ENCODE measurements at places on chromosomes 12 and 14. TPM values are rescaled to one million over a fixed set of nuclear protein-coding genes. Genes with fewer than 3 reads are reported as not detected.

DNA sequence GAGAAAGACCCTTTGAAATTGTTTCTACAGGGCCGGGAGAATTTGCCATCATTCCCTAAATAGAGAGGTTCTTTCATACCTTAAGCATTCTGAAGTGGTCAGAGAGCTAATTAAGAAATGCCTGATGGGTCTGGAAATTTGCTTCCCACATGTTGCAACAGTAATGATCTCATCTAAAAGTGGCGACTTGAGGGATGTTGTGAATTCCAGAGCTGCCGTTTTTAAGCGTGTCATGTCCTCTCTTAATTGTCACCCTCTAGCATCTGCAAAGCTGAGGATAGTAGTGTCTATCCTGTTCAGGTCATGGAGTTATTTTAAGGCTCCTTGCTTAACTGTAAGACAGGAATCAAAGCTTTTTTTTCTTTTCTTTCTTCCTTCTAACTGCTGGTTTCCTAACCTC lies 60.4 kb downstream of the FOS start:
- DNase-seq, result no peak

GRCh38 chr12:1131811-1132224 lies 140.8 kb downstream of the ERC1 start:
- DNase-seq, result no peak

GRCh38 chr12:110088936-110089335 lies 35.2 kb upstream of the IFT81 start:
- no peak for DNase-seq

DNA sequence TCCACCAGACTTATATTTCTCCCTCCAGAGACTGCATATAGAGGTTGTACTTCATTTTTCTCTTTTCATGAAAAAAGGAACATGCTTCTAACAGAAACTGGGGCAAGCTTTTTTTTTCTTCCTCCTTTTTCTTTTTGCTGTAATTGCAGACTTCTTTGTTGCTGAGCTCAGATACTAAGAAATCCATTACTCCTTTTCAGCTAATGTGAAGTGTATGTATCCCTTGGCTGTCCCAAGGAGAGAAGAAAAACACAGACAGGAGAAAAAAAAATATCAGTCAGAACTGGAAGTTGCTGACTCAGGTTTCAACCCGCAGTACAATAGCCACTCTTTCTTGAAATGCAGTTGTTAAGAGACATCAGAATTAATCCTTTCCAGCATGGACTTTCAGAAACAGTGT lies 1248.4 kb downstream of the LRFN5 start:
- DNase-seq, result no peak

DNA sequence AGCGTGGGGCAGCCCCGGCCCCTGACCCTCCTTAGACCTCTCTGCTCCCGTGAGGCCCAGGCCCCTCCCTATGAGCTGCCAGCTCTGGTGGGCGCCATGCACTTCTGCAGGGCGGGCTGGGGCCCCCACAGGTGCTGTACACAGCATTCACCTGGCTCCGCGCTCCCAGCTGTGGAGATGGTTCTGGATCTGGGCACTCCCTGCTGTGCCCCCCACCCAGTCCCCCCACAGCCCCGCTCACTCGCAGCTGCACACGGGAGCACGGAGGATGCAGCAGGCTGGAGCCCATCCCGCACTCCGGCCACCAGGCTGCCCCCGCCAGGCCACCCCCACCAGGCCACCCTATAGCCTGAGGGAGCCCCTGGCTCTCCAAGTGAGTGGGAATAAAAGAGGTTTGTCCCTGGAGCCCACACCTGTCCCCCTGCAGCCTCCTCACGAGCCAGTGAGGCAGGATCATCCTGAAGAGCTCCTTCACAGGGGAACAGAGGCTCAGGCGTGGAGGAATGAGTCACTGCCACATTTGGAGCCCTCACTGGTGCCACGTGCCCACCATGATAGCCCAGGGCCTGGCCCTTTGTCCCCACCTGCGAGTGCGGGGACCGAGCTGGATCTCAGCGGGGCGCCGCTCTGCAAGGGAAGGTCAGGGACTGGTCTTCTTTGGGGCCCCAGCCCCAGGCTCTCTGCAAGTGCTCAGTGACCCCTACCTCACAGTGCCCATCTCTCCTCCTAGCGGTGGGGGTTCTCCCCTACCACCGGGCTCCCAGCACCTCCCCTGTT lies 1.9 kb downstream of the ADSS1 start:
- no peak for DNase-seq

- DNase-seq, result no peak
Observed at GRCh38 chr14:56686416-56686815, 106.8 kb downstream of the TMEM260 start.

SLC2A14 gene
- not detected for total RNA-seq

- peak; percentile 6 for DNase-seq
Observed at GRCh38 chr12:14249368-14249767, 116.1 kb upstream of the ATF7IP start.

- no peak for DNase-seq
Observed at GRCh38 chr12:107515446-107515958, 170.1 kb upstream of the PWP1 start.

GRCh38 chr12:12070674-12071656 lies at the start of gene BCL2L14:
TSS of gene BCL2L14 (plus strand) at chr12:12070939. CDS start at chr12:12079306, 8,367 bp downstream.
- no peak for DNase-seq

GRCh38 chr12:80553316-80553715 lies 109.3 kb downstream of the PTPRQ start:
- no peak for DNase-seq

GRCh38 chr12:127559349-127560040 lies 707.5 kb upstream of the TMEM132C start:
- no peak for DNase-seq

GRCh38 chr14:87966816-87967215 lies 26.2 kb downstream of the GALC start:
- DNase-seq, result no peak

- DNase-seq, result no peak
Observed at GRCh38 chr14:54123841-54124240, 167.2 kb upstream of the BMP4 start.

FAM90A1 gene
- 0.16 TPM for total RNA-seq

GRCh38 chr14:100168506-100168905 lies 9.1 kb upstream of the DEGS2 start:
- DNase-seq, result no peak

- DNase-seq, result no peak
Observed at GRCh38 chr12:124169577-124170284, 125.2 kb upstream of the RFLNA start.

DNA sequence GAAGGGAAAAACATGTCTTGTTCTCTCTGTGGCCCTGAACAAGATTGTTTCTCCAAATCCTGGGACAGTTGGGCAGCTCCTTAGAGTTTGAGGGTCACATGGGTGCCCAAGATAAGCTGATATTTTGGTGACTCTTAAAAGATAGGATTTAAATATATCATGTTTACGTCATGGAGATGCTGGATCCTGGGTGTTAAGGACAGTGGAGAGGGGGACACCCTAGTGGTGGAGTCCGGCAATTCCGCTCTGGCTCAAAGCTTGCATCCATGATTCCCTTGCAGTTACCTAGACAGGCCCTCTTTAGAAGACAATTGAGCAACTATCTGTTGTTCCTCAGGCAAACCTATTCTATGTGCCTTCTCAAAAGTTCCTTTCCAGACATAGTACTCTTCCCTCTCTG lies 101.8 kb downstream of the CMKLR1 start:
- no peak for DNase-seq

- DNase-seq, result no peak
Observed at GRCh38 chr12:108930155-108930554, 50.3 kb downstream of the DAO start.
